ENCODE measurements at places on chromosomes 1 and 21.

DNA sequence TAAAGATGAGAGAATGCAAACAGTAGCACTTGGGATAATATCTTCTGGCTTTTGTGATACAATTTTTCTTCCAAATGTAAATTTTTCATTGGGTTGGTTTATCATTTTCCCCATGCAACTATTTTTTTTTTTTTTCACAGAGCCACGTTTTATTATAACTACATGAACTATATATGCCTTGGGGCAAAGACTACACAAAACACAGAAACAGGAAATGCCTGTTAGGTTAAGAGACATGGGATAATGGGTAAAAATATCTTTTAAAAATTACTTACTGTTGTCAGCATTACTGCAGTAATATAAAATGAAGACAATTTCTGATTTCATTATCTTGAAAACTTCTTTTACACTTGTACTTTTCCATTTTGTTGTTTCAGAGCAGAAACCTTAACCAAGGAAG, 74.6 kb downstream of the DISP1 start:
- DNase-seq: no peak

DNA sequence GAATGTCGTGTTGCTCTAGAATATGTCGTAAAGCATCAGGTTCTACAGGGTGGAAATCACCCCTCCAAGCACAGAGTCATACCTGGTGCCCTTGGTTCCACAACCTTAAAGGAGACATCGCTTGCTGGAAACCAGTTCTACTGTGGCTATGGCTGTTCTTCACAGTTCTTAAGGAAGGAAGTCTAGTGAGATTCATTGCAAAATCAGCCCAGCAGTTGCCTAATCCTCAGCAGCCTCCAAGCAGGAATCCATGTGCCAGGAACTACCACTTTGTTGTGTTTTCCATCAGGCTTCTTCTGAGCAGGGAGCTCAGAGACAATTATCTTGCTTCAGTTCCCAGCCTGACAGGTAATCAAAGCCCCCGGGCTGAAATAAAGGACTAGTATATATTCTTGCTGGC, 45.0 kb upstream of the SLC35F3 start:
- no peak for DNase-seq

DNA sequence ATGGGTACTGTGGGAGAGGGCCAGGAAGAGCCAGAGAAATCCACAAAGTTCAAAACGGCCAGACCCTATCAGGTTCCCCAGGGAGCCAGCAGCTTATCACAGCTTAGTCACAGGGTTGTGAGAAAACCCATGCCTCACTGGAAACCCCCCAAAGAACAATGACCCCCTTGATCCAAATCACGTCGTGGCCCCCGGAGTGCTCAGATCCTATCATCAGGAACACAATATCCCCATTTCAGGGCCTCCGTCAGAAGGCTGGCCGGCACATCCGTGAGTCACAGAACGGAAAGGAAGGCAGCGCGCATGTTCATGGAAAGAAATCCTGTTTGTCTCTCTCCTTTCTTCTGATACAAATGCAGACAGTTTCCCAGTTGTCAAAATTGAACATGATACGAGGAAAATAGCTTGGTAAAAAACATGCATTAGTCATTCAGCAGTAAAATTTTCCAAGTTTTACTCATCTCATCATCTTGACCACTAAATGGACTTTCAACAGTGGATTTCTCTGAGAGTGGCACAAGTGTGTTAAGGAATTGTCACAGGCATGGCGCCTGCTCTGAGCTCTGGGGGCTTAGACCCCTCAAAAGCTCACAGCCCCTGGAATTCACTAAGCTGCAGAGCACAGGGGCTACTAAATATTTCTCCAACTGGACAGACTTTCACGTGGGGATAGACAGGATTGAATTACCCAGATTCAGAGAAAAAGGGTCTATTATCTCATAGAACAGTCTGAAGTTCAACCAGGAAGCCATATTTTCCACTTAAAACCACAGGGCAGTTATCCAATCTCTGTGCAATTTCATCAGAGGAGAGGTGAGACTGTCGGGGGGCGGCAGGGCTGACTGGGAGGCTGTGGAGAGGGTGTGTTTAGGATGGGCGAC, 124.8 kb downstream of the RIPK4 start:
- no peak for DNase-seq

DNA sequence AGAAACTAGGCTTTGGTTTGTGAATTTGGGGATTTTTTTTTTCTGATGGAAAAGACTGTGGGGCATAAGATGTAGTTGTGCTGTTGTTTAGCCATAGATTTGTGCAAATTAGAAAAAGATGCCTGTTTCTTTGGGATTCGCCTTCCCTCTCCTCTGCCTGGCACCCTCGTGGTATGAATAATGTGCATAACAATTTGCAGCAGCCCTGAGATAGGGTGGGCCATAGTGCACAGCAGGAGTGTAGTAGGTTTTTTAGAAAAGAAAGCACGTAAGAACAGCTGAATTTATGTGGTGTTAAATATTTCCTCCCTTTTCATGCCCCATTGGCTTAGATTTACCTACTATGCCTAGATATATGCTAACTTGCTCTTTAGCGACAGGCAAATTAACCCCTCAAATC, 158.9 kb downstream of the PTGER3 start:
- DNase-seq: no peak

DNA sequence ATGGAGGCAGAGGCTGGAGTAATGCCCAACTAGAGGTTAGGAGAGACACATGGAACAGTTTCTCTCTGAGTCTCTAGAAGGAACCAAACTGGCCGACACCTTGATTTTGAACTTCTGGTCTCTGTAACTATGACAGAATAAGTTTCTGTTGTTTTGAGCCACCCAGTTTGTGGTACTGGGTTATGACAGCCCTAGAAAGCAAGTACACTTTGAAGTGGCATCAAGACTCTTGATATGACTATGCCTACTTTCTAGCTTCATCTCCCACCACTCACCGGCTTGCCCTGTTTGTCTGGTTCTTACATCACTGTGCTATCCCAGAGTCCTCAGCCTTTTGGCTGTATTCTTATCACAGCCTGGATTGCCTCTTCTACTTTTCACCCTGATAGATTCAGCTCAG, 230.3 kb upstream of the USP24 start:
- no peak for DNase-seq

GRCh38 chr1:241157435-241157834, 199.6 kb downstream of the RGS7 start:
- DNase-seq: no peak

DNA sequence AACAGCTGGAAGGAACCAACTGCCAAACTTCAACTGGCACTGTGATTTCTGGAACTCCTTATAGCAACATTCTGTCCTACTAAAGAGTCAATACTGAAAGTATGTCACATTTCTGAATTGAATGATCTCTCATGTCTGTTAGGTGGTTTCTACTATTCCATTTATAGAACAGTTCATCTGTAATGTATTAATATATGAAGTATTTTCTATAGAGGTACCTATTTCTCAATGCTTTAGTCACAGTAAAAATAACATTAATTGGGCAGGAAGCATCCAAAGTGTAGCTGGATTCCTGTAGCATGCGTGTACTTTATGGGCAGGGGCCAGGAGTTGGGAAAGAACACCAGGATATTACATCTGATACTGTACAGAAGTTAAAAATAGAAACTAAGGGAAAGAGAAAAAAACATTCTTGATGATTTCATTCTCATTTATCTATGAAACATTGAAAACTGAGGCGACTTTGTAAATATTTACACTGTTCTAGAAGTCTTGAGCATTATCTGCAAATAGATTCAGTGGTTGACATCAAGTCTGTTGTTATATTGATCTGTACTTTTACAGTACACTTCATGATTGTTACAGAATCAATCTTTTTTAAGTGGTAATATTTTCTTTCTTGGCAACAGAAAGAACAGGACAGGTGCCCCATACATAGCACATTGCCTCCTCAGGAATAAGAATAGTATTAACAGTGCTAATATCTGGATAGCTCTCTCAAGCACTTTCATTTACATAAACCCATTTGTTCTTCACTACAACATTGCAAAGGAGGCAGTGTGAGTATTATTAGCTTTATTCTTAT, 6.2 kb upstream of the ZNF281 start:
- DNase-seq: no peak
